Neural crest cell (in vitro differentiated cells): ENCODE measurements at places on chromosomes 3 and 15.

DNA sequence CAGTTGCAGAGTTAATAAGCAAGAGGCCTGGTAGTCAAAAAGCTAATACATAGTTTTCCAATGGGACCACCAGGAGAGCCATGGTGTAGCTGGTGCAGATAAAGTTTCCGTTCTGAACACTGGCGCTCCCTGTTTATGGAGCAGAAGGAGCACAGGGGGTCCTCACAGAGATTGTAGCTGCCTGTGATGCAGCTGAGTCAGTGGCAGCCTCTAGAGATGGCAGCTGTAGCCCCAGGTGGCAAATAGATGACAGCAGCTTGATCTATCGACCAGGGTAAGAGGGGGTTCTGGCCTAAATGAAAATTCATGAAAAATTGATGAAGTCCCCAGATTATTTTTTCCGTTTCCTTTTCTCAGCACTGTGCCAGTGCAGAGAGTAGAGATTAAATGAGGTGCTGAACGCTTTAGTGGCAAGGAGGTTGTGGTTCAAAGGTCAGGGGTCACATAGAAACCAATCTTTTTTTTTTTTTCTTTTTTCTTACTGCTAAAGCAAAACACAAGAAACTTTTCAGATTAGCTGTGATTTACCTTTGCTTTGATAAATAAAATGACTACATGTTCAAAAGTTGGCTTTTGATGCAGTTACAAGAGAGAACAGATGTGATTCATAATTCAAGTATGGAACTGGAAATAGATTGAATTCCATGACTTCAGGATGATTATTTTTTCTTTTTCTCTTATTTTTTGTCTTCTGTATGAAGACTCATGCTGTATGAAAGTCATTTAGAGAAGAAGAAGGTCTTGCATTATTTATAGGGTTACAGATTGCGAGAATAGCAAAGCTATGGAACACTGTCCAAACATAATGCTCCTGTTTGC, 63.3 kb downstream of the ROBO2 start:
- no peak for DNase-seq

DNA sequence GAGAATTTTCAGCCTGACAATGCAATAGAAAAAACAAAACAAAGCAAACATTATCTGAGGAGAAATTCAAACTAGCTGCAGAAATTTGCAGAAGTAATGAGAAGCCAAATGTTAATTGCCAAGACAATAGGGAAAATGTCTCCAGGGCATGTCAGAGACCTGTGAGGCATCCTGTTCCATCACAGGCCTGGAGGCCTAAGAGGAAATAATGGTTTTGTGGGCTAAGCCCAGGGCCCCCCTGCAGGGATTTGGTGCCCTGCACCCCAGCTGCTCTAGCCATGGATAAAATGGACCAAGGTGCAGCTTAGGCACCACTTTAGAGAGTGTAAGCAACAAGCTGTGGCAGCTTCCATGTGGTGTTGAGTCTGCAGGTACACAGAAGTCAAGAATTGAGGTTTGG, 401.2 kb upstream of the NECTIN3 start:
- no peak for DNase-seq

DNA sequence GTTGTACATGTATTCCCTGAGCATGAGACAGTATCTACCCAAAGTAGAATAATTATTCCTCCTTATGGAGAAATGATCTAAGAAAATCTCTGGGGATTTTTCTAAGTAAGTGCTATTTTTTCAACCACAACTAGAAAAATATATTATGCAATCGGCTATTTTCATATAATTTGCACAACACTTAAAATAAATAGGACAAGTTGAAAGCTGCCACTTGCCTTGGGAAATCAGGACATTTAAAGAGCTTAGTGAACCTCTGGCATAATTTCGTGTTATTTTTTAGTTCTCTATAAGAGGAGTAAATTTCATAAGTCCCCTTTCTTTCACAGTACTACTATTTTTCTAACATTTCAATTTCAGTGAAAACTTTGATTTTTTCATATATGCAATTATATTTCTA, 672.1 kb downstream of the OTOL1 start:
- no peak for DNase-seq

DNA sequence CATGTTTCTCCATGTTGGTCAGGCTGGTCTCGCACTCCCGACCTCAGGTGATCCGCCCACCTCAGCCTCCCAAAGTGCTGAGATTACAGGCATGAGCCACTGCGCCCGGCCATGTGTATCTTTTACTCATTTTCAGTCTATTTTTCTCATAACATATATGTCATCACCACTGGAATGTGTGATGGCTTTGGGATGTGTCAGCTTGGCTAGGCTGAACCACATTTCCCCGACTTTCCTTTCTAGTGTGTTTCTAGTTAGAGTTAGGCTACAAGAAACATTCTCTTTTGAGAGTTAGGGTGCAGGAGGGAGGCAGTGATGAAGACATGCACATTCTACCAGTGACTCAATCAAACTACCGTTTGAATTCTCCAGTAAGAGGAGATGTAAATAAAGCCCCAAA, 444.9 kb upstream of the THBS1 start:
- no peak for DNase-seq

- DNase-seq, result no peak
These were observed 58.5 kb downstream of the DCUN1D1 start for GRCh38 chr3:182921665-182922355.

DNA sequence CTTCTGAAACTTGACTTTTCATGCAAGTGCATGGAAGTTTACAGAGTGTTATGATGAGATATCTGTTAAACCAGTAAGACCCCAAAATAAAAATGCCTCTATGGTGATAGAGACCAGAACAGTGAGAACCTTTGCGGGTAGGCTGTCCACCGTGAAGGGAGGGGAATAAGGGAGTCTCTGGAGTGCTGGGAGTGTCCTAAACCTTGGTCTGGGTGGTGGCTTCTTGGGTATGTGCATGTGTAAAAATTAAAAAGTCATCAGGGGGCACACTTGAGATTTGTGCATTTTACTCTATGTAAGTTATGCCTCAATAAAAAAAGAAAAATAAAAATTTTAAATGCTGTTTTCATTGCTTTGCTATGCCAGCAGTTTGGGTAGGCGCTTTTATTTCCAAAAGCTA, 38.2 kb upstream of the BNC1 start:
- no peak for DNase-seq

GRCh38 chr3:11498646-11499045, 145.1 kb downstream of the VGLL4 start:
- DNase-seq, result no peak
